ENCODE measurements at places on chromosomes 5 and 9.

- DNase-seq = no peak
These were observed 298.9 kb upstream of the EDIL3 start for GRCh38 chr5:84683594-84683993.

DNA sequence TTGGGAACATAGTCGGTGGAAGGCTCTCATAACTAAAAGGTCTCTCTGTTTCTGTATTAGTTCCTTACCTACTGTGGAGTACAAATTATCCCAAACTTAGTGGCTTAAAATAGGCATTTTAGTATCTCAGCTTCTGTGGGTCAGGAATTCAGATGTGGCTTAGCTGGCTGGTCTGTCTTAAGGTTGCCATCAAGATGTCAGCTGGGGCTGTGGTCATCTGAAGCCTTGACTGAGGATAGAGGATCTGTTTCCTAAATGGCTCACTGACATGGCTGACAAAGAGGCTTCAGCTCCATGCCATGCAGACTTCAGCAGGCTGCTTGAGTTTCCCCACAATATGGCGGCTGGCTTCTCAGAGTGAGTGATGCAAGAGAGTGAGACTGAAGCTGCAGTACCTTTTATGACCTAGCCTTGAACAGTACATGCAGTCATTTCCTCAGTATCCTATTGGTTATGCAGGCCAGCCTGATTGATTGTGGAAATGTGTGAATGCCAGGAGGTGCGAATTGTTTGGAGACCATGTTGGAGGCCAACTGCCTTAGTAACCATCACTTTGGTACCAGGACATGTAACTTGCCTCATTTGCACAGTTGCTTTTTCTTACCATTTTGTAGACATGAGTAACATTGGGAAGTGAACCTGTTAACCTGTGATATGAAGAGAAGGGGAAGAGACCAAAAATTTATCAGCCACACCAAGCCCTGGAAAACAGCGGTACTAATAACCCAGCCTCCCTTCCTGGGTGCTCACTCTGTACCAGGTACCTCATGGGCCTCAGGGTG lies 152.8 kb upstream of the IER5L start:
- no peak for DNase-seq

- DNase-seq = no peak
These were observed 143.7 kb upstream of the SLC30A5 start for GRCh38 chr5:68950125-68950524.

- DNase-seq = no peak
These were observed 195.0 kb upstream of the ATP10B start for GRCh38 chr5:161047024-161047423.

GRCh38 chr9:73780916-73781315 lies 629.3 kb downstream of the ANXA1 start:
- DNase-seq = peak; percentile 11

Measured in AG20443 (cell line).